ENCODE measurements at places on chromosomes 2 and 18.

DNA sequence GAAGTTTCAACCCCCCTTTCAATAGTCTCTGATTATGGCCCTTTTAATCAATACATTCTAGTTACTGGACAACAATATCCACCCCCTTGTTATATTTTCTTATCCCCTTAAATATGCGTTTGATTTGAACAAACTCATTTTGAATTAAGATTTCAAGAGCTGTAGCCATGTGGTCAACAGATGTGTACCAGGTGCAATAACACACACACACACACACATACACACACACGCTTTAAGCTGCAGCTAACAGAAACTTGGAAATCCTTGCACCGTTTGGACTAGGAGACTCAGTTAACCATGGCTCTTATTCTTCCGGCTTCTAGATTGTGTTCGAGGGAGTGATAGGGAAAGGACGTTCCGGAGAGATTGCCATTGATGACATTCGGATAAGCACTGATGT is 82.8 kb downstream of the NRP2 start:
- no peak for DNase-seq

GRCh38 chr2:174777347-174778084 is 13.2 kb upstream of the CHRNA1 start:
- no peak for DNase-seq

DNA sequence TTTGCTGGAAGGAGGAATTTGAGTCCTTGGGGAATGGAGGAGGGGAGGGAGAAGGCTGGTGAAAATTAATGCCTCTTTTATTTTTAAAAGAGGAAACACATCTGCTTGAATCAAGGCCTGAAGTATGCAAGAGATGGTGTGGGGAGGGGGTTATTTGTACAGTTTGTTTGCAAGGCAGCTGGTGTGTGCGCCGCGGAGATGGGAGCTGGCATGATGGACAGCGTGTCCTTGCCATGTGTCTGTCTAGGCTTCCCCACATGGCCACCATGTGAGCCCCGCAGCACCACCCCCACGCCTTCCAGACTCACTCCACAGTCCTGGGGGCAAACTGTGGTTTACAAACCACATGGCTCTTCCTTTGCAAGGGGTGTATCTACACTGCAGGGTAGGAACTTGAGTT is 154.8 kb upstream of the APCDD1 start:
- DNase-seq, result no peak

DNA sequence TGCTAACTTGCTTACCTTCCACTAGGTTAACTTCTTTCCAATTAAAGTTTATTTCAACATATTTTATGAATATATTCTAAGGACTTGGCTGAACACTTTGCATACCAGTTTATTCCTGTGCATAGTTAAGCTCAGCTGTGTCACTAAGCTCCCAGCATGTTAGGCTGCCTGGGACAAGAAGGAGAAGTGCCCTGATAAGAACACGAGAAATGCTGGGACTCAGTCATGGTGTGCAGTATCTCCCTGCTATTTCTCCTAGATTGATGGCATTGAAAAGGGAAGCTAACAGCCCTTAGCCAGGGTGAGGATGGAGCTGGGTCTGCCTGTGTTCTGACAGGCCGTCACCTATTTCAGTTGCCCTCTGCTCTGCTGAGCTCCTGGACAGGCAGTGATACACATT is 164.3 kb downstream of the TRABD2A start:
- DNase-seq, result no peak

- no peak for DNase-seq
Observed at GRCh38 chr2:48253301-48253700, 276.7 kb upstream of the STON1 start.

DNA sequence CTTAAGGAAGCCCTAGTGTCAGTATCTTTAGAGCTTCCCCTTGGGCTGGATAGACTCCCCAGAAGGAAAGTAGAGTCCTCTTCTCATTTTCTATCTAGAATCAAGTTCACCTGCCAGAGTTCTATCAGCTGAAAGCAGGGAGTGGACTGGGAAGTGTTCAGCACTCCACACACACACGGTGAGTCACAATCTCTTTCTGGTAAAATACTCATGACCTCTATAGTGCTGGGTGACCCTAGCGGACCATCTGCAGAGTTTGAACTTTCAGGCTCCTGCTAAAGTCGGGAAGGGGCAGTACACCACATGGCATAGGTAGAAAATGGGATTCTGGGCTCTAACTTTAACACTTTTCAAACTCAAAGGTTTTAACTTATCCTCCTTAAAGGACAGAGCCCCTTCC is 43.3 kb downstream of the SAP130 start:
- DNase-seq, result no peak

DNA sequence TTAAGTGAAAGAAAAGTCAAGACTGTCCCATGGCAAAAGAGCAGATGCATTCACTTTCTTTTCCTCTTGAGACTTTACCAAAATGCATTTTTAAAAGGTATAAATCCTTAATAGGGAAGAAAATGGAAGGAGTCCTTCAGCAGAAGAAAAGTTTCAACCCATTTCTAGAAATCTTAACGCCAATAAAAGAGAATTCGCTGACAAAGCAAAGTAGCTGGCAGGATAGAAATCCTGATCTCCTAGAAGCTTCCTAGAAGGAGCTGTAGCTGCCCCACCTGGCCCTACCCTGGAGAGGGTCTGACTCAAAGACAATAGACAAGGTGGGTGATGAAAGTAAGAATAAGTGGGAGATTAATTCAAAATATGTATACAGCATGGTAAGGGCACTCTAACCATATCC is 144.9 kb upstream of the PKDCC start:
- no peak for DNase-seq
